ENCODE measurements at places on chromosomes 7 and 10.

- no peak for DNase-seq
Measured at GRCh38 chr10:13527864-13528122, 1.0 kb downstream of the BEND7 start.

- no peak for DNase-seq
Measured at GRCh38 chr10:63627881-63628296, 106.7 kb downstream of the REEP3 start.

- no peak for DNase-seq
Measured at GRCh38 chr10:28969413-28969812, 292.1 kb downstream of the BAMBI start.

GRCh38 chr7:149595541-149595940 is 97.9 kb upstream of the ZNF746 start:
- DNase-seq = no peak

DNA sequence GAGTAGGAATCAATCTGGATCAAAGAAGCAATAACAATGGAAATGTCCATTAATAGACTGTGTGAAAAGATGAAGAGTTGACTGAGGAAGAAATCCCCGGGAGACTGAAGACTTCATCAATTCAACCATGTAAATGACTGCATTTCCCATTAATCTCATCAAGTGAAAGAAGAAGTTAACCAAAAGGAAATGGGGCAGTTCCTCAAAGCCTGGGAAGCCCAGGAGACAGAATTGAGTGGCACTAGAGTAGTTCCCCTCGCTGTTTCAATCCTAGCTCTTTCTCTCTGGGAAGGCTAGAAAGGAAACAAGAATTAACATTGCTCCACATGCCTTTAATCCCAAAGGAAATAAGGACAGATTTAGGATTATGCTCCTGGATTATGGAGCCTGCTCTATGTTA is 4.8 kb upstream of the OR6V1 start:
- no peak for DNase-seq

DNA sequence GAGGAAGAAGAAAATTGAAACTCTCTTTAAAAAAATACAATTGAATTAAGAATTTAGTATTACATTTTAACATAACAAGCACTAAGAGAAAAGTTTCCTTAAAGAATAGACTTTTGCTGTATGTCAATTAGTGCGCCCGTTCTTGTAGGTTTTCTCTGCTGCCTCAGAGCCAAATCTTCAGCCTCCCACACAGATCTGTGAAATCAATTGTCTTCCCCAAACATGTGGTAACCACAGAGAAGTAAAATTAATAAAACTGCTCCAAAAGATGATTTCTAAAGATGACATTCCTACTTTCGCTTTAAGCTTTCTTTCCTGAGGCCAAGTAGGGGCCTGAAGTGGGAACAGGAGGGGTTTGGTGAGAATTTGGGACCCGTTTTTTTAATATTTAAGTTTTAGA is 113.2 kb upstream of the ADO start:
- DNase-seq = no peak

- DNase-seq = no peak
Measured at GRCh38 chr7:159032322-159032721, 112.3 kb downstream of the VIPR2 start.

DNA sequence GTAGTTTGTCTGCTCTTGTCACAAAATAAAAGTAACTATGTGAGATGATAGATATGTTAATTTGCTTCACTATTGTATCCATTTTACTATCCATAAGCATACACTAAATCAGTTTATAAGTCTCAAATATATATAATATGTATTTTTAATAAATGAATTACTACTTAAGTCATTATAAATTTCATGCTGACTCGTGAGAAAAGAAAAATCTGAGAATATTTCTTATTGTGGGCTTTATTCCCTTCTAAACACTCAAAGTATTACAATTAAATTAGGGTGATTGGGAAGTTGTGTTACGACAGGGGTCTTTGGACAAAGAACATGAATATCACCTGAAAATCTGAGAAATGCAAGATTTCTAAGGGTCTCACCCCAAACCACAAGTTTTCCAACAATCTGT is 48.7 kb upstream of the RELN start:
- no peak for DNase-seq

DNA sequence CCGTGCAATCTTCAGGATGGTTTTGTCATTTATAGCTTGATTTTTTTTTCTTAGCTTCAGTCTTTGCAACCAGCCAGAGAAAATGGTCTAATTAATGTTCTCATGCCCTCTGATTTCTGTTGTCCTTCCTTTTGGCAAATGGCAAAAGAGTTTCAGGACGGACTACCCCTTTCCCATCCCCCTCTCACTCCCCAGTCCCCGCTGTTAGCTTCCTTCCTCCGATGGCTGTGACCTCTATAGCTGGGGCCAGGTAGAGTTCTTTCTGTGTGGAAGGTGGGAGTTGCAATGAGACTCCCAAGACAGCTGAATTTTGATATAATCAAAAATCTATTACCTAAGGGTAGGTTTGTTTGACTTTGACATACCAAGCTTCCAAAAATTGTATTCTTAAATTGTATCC is 362.0 kb downstream of the PAXIP1 start:
- DNase-seq = no peak

DNA sequence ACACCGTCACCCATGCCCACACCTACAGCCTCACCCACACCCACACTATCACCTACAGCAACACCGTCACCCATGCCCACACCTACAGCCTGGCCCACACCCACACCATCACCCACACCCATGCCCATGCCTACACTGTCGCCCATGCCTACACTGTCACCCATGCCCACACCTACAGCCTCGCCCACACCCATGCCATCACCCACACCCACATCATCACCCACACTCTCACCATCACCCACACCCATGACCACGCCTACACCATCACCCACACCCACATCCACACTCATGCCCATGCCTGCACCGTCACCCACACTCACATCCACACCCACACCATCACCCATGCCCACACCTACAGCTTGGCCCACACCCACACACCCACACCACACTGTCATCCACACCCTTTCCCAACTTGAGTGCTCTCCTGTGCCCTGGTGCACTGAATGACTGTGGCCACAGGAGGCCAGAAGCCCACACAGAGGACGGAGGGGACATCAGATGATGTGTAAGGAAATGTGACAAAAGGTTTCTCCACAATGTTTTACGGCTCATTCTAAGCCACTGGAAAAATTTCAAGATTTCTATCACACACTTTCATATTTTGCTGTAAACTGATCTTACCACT is 153.3 kb downstream of the WDR37 start:
- DNase-seq = no peak

- no peak for DNase-seq
Measured at GRCh38 chr10:96665306-96665705, 55.0 kb downstream of the PIK3AP1 start.

DNA sequence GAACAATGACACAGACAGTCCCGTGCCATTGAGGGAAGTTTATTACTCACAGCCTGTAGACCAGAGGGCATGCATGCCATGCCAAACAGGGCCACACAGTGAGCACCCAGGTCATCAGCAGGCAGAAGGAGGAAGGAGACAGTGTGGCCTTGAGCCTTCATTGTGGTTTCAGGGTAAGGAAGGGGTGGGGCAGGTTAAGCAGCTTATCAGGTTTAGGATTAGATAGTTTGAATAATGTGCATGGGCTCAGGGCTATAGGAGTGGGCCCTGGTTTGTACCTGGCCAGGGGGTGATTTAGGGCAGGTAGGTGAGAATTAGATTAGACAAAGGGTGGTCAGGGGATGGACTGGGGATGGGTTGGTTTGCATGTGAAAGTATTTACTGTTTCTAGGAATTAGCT is 67.9 kb downstream of the ADCY1 start:
- no peak for DNase-seq

DNA sequence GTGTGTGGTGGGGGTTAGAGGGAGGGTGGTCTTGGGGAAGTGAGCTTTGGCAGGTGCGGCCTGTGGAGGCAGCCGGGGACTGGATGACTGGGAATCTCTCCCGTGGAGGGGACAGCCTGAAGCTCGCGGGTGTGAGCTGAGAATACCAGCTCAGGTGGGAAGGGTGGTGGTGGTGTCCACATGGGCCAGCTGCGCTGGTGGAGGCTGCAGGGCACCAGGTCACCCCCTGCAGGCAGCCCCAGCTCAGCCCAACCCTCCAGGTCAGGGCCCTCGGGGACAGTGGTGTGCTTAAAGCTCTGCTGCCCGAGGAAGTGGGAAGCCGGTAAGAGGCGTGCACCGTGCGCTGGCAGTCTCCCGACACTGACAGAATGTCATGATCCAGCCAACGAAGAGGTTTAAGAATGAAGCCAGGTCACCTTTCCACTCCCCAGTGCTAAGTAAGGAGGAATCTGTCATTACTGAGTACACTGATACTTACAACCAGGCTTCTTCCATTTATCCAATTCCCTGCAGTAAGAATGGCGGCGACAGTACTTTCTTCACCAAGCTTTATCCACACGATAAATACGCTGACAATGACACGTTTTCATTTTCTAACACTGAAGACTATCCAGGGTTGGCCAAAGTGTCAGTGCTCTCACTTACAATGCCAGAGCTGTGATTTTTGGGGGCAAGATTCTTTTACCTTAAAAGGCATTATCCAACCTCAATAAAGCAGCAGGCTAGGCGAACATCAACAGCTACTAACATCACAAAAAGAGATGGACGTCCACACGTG is 20.4 kb downstream of the BRI3 start:
- no peak for DNase-seq
